ENCODE measurements at places on chromosomes 6 and 20. TPM values are rescaled to one million over a fixed set of nuclear protein-coding genes. Genes with fewer than 3 reads are reported as not detected.

The ARFGEF3 gene
- 9.6 TPM for total RNA-seq

DNA sequence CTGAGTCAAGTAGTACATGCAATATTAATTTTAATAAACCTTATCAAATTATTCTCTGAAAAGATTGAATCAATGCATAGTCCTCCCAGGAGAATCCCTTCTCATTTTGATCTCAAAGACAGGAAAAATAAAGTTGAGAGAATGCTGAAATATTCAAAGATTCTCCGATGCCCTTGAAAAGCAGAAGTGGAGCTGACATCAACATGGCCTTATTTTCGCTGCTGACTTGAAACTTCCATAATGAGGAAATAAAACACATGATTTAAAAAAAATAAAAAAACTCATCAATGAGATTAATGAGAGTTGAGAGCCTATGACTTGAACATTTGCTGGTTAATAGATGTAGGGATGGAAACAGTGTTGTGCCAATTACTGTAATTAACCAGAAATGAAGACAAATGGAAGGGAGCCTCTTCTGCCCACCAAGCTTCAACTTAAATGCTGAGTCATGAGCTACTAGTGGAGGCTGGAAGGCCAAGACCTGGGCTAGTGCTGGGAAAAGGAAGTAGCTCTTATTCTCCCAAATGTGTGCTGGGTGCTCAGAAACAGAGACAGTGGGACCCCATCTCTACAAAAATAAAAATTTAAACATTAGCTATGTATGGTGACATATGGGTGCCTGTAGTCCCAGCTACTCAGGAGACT lies 139.9 kb downstream of the BFSP1 start:
- no peak for DNase-seq

DNA sequence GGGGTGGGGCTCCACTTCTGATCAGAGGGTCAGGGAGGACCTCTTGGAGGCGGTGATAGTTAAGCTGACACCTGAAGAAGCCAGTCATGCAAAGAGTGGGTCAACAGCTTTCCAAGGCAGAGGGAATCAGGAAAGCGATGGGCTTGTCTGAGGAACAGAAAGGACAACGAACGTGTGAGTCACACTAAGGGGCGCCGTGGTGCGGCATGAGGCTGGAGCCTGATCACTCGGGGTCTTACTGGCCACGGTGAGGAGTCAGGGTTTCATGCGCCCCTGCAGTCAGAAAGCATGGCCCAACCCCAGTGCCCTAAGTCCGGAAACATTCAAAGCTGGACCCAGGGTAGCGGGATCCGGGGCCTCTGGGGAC lies 50.6 kb upstream of the SLC32A1 start:
- no peak for DNase-seq

The C6orf163 gene
- total RNA-seq = 4.5 TPM

- no peak for DNase-seq
These were observed 37.9 kb downstream of the E2F3 start for GRCh38 chr6:20439558-20439957.

The TEAD3 gene
- 63.3 TPM for total RNA-seq

DNA sequence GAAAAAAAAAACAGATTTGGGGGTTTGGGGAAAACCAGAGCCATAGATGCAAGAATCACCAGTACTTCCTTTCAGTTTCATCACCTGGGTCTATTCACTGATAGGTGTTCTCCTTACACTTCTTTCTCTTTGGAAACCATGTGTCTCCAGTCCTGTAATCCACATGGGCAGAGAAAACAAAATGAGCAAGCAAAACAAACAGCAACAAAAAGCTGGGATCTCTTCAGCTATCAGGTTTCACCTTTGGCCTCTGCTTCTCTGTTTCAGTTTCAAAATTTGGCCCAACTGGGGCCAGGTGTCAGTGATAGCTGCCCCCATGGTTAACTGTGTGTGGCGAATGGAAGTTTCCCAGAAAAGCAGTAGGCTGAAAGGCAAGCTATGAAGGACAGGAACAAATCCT lies 220.0 kb upstream of the THBS2 start:
- DNase-seq = no peak

DNA sequence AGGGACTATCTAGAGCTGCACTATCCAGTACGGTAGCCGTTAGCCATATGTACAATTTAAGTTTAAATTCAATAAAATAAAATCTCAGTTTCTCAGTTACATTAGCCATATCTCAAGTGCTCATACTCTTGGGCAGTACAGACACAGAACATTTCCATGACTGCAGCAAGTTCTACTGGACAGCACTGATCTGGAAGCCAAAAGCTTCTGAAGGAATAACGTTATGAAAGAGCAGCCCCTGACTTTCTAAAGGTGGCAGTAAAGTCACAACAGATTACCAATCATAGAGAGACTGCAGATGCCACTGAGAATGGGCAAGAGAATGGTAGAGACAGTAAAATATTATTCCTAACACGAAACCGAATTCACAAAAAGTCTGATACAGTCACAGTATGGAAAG lies 36.8 kb downstream of the NDRG3 start:
- DNase-seq = no peak
